ENCODE measurements at places on chromosomes 4 and X. TPM values are rescaled to one million over a fixed set of nuclear protein-coding genes. Genes with fewer than 3 reads are reported as not detected.

Gene DRD5
- not detected for total RNA-seq

Gene TCP11X2
- not detected for total RNA-seq

Gene MSANTD1
- 0.53 TPM for total RNA-seq

Gene IL1RAPL1
- 0.50 TPM for total RNA-seq

GRCh38 chr4:56310401-56311125 lies 76.7 kb downstream of the AASDH start:
- DNase-seq: no peak

DNA sequence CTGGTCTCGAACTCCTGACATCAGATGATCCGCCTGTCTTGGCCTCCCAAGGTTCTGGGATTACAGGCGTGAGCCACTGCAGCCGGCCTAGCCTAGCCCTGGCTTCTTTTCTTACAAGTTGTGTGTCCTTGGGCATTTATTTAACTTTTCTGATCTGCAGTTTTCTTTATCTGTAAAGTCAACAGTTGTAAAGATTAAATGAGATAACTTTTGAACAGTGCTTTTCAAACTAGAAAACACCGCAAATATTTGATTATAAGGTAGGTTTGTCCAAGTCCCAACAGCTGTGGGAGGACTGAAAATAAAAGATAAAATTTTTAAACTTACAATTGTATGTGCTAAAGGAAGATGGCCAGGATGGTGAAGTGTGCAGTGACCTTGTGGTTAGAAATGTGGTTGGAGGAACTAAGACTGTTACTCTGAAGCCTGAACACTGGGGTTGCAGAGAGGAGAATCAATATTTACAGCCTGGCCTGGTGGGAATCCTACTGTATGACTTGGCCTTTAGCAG lies 44.8 kb downstream of the GSX2 start:
- no peak for DNase-seq

GRCh38 chr4:25441519-25442117 lies 64.6 kb downstream of the ANAPC4 start:
- no peak for DNase-seq

- DNase-seq: no peak
Observed at GRCh38 chrX:106300239-106300638, 132.1 kb downstream of the PWWP3B start.

GRCh38 chr4:55904576-55904975 lies 44.2 kb upstream of the CEP135 start:
- DNase-seq: no peak

DNA sequence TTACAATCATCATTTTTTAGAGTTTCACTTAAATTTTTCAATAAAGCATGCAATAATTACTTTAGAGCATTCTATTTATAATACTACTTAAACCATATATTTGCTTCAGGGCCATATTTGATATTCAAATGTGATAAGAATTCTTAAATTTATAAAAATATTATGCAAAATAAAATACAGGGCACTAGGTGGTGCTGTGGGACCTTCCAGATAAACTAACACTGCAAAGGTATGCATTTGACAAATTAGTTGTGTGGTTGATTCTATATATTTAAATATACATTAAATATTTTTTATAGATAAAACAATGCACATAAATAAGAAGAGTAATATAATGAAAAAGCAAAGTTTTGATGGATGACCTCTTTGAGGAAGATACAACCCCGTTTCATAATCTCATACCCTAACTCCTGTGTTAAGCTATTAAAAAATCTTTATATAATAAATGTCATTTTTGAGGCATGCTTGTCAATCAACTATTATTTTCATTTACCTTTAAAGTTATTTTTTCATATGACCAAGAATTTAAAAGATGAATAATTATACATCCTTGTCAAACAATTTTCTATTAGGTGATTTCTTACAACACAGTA lies 128.4 kb downstream of the REELD1 start:
- no peak for DNase-seq

- DNase-seq: no peak
Observed at GRCh38 chr4:60562334-60562733, 637.8 kb upstream of the ADGRL3 start.

- DNase-seq: no peak
Observed at GRCh38 chrX:32894679-32895078, 316.7 kb downstream of the DMD start.

DNA sequence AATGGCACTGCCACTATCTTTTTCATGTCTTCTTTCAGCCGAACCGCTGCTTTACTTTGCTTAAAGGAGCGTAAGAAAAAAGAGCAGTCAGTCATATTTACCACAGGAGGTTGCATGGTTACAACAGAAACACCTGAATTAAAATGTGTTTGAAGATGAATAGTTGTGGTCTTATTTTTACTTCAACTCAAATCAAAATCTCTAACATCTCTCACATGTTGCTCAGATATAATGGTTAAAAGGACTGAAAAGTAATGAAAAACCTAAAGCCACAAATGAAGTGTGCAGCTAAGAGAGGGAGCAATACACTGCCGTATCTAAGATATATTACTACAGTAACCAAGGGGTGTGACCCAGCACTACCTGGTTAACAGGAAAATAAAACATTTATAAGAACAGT lies 27.4 kb downstream of the FAM13A start:
- DNase-seq: no peak

DNA sequence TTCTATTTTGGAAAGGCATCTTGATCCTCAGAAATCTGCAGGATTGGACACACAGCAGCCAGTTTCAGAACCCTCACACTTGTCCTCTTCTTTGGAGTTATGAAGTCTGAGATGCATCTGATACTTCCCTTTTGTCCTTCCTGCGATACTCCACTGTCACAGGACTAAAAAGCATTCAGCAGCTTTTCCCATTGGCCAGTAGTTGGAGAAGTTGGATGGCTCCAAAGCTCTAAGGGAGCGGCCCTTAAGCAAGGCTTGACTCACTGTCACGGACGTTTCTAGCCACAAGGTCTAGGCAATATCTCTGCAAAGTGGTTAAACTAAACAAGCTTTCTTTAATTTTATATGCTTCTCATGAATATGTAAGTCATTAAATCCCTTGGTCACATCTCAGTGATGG lies 417.0 kb downstream of the AFF2 start:
- no peak for DNase-seq

GRCh38 chr4:175946472-175947116 lies 119.0 kb upstream of the WDR17 start:
- DNase-seq: no peak

GRCh38 chrX:107076158-107076557 lies 42.5 kb downstream of the RBM41 start:
- no peak for DNase-seq

- DNase-seq: no peak
Observed at GRCh38 chr4:169225058-169225751, 45.6 kb downstream of the SH3RF1 start.

Data from psoas muscle (tissue), 8 donors.